NCI-H2107 (cell line): ENCODE measurements at places on chromosomes 5 and 9.

DNA sequence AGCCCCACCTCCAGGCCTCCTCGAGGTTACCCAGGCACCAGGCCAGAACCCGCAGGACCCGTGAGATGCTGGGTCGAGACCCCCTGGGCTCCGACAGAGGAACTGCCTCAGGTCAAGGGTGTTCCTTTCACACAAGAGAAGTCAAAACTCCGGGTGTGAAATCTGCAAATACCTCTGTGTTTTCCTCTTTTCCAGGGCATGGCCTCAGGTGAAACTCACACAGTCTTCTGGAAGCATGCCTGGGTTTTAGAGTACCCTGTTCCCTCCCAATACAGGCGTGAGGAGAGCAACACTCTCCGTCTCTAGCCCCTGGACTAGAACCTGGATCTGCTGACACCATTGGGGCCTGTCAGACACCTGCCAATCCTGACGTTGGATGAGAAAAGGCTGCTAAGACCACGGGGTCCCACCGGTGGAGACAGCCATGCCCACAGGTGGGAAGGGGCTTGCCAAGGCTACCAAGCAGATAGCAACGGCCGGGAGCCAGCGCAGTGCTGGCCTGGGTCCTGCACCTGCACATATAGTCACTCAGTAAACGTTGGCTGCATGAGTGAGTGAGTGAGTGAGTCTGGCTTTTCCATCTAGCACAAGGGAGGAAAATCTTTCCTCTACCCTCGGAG, 182.0 kb upstream of the PPP1R26 start:
- DNase-seq = no peak

- DNase-seq = no peak
Observed at GRCh38 chr9:25960178-25960577, 281.9 kb upstream of the TUSC1 start.

DNA sequence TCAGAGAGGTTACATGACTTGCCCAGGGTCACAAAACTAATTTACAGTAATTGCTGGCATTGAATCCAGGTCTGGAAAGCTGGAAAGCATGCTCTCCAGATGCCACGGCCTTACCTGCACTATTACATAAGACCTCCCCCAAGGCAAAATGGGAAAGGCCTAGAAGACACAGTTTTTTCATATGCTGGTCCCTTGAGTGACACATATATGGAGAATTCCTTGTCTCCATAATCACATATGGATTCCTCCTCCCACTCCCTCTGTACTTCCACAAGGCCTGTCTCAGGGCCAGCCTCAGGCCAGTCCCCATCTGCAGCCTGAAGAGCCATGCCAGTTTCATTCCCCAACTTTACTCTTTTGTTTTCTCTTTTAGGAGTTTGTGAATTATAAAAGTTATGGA, 28.6 kb upstream of the MEIKIN start:
- no peak for DNase-seq

- peak; percentile 6 for DNase-seq
Observed at GRCh38 chr5:131382407-131383395, 118.8 kb downstream of the CDC42SE2 start.

- no peak for DNase-seq
Observed at GRCh38 chr9:38130724-38131123, 61.7 kb upstream of the SHB start.

DNA sequence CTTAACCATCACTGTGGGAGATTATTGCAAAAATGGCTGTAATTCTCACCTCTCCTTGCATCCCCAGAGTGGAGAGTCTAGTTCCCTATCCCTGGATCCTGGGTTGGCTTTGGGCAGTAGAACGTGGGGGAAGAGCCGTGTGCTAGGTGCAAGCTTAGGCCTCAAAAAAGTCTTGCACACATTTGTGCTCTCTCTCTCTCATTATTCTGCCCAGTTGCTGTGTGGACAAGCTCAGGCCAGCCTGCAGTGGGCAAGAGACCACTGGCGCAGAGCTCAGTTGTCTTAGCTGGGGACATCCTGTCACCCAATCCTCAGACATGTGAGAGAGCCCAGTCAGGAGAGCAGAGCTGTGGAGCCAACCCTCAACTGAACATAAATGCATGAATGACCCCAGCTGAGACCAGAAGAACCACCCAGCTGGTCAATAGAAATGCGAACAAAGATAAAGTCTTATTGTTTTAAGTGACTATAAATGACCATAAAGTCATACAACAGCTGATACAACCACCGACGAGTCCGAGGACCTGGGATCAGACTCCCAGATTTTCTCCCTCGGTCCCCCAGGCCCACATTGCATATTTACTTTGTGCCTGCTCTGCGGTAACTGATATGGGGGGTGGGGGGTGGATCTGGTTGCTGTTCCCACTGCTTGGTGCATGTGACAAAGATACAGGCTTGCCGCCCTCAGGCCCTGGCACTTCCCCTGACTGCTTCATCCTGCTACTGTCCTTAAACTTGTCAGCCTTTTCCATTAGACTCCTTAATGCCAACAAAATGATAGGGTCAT, 166.4 kb upstream of the MVB12B start:
- no peak for DNase-seq

DNA sequence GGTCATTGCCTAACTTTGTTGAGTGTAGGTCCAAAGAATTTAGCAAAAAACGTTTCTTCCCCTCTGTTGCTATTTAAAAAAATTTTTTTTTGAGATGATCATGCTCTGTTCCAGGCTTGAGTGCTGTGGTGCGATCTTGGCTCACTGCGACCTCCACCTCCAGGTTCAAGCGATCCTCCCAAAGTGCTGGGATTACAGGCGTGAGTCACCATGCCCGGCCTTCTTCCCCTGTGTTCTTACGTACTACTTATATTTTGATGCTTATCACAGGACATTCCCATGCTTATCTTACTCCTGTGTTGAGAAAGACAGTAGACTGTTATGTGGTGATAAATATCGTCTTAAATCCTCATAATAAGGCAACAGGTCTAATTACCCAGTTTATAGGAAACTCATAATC, 2.5 kb downstream of the ACER2 start:
- DNase-seq = no peak

DNA sequence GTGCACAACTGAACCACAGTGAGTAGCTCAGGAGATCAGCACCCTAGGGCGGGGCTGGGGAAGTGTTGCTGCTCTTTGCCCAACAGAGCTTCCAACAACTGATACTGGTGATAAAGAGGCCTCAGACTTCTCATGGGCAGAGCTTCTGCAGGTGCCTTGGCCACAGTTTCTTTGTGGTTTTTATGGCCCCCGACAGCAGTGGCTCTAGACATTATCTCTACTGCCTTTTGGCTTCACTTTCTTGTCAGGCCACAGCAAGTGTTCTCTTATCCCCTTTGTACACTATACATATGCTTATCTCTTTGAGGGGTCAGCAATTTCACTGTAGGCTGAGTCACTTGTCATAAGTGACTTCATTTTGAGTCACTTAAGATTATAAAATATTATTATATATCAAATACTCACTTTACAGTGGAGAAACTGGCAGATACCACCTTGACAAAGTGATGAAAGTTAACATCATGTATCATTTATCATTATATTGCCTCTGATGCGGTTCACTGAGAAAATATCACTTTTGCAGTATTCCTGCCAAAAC, 90.9 kb upstream of the COX7C start:
- DNase-seq = no peak

DNA sequence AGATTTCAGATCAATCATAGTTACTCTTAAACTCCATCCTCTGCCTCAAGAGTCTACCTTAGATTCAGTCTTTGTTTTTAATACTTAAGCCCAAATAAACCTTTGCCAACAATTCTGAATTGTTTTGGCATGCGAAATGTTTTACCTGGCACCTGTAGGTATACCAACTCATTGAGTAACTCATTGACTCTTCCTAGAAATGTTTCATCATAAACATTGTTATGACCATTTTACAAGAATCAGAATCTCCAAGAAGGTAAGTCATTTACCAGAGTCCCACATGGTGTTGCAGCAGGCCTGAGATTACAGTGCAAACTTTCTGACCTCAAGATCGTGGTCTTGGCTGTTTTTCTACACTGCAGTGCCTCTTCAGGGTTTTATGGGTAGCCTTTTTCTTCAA, 750.4 kb downstream of the BRINP1 start:
- DNase-seq = no peak

- no peak for DNase-seq
Observed at GRCh38 chr5:127926974-127927373, 156.6 kb upstream of the SLC12A2 start.
